GM20000 (cell line): ENCODE measurements at places on chromosomes 11 and 22.

- no peak for DNase-seq
Observed at GRCh38 chr11:126766440-126766839, 234.1 kb downstream of the KIRREL3 start.

- no peak for DNase-seq
Observed at GRCh38 chr22:32164075-32164860, 5.2 kb upstream of the C22orf42 start.

DNA sequence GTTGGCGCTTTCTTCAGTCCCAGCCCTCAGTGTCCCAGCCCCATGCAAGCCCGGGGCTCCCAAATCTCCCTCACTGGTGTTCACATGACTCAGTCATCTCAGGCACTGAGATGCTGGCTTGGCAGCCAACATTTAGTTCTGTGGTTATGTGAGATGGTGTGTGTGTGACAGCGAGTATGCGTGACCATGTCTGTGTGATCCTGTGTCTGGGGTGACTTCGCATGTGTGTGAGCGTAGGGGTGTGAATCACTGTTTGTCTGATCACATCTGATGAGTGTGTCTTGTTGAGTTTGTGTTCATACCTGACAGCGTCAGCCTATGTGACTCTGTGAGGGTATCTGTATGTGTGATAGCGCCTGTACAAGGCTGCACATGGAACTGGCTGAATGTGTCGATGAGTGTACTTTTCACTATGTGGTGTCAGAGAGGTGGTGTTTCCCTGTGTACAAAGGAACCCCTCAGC is 16.2 kb downstream of the CREB3L1 start:
- DNase-seq: no peak

DNA sequence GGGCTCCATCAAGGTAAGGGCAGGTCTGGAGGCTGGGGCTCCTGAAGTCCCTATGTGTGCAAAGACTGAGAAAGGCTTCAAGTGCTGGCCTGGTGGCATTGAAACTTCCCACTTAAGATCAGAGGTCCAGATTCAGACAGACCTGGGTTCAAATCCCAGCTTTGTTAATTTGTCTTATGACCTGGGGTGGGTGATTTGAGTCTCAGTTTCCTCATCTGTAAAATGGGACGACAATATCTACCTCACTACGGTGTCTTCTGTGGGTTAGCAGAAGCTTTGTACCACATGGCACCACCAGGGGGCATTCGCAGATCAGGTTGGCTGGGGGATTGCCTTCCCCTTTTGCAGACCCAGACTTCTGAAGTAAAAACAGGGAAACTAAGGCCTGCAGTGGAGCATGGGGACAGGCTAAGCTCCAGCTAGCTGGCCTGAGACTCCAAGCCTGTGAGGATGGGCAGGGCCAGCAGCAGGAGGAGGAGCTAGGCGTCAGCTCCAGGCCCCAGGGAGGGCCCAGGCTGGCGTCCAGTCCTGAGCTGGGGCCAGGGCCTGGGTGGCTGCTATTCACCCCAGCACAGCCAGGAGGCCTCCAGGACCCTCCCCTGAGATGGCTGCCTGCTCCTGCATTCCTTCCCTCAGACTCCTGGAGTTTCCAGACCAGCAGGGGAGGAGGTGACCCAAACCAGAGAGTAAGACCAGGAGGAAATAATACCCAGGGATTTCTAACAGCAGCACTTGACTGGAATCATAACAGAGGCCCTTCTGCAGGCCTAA is 1.5 kb downstream of the CASTOR1 start:
- DNase-seq: peak; percentile 85

- peak; percentile 32 for DNase-seq
Observed at GRCh38 chr22:43270314-43270908, 72.8 kb downstream of the SCUBE1 start.

DNA sequence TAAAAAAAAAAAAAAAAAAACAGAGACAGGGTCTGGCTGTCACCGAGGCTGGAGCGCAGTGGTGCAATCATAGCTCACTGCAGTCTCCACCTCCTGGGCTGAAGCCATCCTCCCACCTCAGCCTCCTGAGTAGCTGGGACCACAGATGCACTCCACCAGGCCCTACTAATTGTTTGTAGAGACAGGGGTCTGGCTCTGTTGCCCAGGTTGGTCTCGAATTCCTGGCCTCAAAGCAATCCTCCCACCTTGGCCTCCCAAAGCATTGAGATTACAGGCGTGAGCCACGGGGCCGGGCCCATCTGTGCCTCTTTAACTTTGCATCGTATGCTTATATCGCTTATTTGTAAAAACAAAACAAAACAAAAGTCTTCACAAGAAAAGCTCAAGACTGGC is 3.1 kb downstream of the CPT1A start:
- no peak for DNase-seq

DNA sequence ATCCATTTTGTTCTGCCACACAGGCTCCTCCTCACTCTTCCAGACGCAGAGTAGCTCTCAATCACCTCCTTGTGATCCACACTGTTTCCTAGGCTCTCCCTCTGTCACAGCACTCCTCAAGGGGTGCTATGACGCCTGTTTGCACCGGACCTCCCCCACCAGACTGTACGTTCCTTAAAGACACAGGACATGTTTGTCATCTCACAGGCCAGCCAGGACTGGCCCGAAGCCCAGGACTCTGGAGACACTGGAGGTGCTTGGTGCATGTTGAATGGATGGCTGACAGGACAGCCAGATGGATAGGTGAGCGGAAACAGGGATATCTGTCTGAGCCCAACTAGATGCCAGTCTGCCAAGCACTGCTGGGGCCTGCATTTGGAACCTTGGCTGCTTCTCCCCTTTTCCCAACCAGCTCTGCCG is 13.6 kb downstream of the PLA2G6 start:
- no peak for DNase-seq

- no peak for DNase-seq
Observed at GRCh38 chr11:24400059-24400665, 96.7 kb upstream of the LUZP2 start.

- no peak for DNase-seq
Observed at GRCh38 chr11:134471087-134471715, 59.2 kb upstream of the B3GAT1 start.

GRCh38 chr11:39724404-39724803 is 1735.0 kb downstream of the LRRC4C start:
- no peak for DNase-seq

GRCh38 chr11:64894070-64894811 is 15.8 kb upstream of the EHD1 start:
- DNase-seq: peak; percentile 94

- peak; percentile 33 for DNase-seq
Observed at GRCh38 chr11:130212431-130212961, 52.9 kb downstream of the ST14 start.

GRCh38 chr22:42651134-42651533 is 1.9 kb upstream of the CYB5R3 start:
- peak; percentile 16 for DNase-seq

DNA sequence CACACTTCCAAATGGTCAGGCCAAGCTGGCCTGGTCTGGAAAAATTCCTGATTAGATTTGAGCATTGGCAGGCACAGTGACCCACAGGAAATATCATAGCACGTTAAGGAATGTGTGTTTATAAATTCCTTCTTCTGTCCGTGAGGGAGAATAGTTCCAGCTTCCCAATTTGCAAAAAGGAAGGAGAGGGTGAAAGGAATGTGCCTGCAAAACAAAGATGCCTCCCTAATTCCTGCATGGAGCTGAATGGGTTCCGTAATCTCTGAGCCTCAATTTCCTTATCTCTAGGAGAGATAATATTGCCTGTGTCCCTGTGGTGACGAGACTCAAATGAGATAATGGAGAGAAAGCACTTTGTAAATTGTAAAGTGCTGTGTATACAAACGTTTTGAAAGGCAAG is 105.1 kb downstream of the FEZ1 start:
- no peak for DNase-seq

GRCh38 chr11:57646194-57646798 is 3.4 kb downstream of the YPEL4 start:
- DNase-seq: no peak

DNA sequence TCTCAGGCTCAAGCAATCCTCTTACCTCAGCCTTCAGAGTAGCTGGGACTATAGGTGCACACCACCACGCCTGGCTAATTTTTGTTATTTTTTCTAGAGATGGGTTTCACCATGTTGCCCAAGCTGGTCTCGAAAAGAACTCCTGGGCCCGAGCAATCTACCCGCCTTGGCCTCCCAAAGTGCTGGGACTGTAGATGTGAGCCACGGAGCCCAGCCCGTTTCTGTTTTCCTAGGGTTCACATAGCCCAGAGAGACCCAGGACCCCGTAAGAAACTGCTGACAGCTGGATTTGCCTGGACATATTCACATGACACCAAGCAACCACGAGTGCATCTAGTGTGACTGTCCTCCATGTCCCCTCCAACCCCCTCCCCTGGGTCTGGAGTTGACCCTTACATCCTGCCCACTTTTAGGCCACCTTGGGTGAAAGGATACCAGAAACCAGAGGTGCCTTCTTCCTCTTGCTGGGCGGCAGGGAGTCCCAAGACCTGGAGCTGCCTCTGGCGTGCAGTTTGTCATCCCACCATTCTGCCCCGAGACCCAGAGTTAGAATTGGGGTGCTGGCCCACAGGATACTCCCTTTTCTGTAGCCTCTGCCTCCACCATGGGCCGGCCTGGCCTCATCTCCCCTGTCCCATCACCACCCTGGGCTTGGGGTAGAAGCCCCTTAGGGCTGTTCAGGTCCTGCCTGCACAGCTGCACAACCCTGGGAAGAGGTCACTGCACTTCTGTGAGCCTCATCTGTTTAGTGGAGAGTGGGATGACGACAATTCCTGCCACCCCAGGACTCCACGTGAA is 3.7 kb upstream of the RIN1 start:
- no peak for DNase-seq

DNA sequence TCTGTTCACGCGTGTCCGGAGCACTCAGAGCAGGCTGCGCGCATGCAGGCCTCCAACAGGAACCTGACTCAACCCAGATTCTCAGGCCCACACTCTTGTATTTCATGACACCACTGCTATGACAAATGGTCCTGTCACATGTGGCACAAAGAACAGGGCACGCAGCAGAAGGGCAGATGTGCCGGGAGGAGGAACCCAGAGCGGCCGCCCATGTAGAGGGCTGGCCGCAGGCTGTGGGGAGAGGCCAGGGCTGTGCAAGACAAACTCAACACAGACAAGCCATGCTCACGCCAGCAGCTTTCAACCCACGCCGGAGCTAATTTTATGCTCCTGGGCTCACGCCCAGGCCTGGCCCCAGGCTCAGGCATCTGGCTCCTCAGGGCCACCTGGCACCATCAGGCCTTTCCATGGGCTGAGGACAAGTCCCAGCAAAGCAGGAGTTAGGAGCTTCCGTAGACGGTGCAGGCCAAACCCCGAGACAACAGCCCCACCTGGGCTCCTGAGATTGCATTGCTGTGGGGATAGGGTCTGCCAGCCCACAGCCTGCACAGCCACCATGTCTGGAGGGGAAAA is 40.0 kb downstream of the DUSP8 start:
- DNase-seq: no peak

GRCh38 chr22:24601217-24602104 is 1.5 kb upstream of the GGT1 start:
- no peak for DNase-seq

GRCh38 chr22:45087802-45088201 is 75.9 kb upstream of the NUP50 start:
- DNase-seq: no peak

DNA sequence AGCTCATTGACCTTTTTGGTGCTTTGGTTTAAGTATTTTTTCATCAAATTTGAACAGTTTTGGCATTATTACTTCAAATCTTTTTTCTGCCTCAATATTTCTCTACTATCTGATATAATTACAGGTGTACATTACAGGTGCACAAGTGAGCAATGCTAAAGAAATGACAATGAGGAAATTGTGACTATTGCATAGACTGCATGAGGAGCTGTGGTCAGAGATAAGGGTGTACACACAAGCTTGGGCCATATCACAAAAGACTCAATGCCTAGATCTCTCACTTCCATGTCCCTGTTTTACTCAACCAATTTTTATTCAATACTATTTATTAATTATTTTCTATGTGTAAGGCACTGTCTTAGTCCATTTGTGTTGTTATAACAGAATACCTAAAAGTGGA is 251.0 kb upstream of the UBASH3B start:
- DNase-seq: no peak

GRCh38 chr11:7651140-7651551 is 22.2 kb downstream of the CYB5R2 start:
- DNase-seq: no peak

GRCh38 chr22:33788927-33789326 is 131.3 kb downstream of the LARGE1 start:
- DNase-seq: no peak

- no peak for DNase-seq
Observed at GRCh38 chr11:121575963-121576290, 123.2 kb upstream of the SORL1-AS1 start.

DNA sequence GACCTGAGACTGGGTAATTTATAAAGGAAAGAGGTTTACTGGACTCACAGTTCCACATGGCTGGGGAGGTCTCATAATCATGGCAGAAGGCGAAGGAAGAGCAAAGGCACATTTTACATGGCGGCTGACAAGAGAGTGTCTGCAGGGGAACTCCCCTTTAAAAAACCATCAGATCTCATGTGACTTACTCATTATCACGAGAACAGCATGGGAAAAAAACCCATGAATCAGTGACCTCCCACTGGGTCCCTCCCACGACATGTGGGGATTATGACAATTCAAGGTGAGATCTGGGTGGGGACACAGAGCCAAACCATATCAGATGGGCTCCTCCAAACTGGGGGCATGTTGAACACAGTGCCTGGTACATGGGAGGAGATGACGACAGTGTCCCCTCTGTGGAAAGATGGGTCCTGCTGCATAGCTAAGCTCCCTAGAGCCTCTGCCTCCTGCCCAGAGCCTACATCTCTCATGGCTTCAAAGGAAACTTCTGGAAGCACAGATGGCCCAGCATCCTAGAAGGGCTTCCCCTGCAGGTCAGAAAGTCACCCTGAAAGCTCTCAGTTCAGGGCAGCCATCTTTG is 46.1 kb downstream of the MYEOV start:
- no peak for DNase-seq

DNA sequence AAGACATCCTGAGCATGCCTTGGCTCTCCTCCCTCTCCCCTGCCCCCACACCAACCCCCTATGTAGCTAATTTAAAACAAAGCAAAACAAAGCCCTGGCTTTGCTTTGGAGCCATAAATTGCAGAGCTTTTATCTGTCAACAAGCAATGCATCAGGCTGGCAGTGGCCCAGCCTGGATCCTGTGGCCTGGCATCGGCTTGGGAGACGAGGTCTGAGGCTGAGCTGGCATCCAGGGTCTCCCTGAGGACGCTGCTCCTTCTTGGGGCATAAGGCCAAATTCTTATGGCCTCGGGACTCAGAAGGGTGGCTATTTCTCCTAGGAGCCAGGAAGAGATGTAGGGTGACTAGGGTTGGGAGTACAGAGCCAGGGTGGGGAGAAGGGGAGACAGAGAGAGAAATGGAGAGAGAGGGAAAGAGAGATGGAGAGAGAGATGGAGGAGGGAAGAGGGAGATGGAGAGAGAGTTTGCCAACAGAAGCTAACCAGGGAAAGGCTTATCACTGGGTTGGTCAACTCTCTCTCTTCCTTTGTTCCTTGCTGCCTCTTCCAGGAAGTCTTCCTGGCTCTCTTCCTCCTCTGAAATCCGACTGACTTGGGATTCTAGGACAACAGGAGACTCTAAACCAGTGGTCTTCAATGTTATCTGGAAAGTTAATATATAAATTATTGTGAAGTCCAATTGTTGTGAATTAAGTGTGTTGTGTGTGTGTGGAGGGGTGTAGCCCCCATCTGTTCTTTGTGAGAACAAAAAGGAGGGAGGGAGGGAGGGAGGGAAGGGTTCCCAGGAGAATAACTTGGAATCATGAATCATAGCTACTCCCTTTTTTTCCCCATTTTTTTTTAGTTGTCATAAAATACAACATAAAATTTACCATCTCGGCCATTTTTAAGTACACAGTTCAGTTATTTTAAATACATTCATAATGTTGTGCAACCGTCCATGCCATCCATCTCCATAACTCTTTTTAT is 29.1 kb downstream of the TSPAN18 start:
- DNase-seq: no peak
